ENCODE measurements at places on chromosomes 3 and 15. TPM values are rescaled to one million over a fixed set of nuclear protein-coding genes. Genes with fewer than 3 reads are reported as not detected.

The ROBO2 gene
- total RNA-seq: 7.2 TPM

The KLHL6 gene
- total RNA-seq: 1.5 TPM

The SI gene
- not detected for total RNA-seq

The PRR20G gene
- not detected for total RNA-seq

The TMCO5A gene
- total RNA-seq: not detected

The THAP10 gene
- total RNA-seq: 1.5 TPM

The TP53BP1 gene
- 48.8 TPM for total RNA-seq

The RARB gene
- total RNA-seq: 23.2 TPM

The ROBO1 gene
- 38.7 TPM for total RNA-seq

The PPM1L gene
- total RNA-seq: 11.5 TPM

The B3GALNT1 gene
- total RNA-seq: 20.4 TPM

The AGBL1 gene
- total RNA-seq: 18.1 TPM

The VILL gene
- total RNA-seq: 7.2 TPM

The SELENOK gene
- 35.1 TPM for total RNA-seq

The FBXW12 gene
- 0.09 TPM for total RNA-seq

The MAGEL2 gene
- 9.2 TPM for total RNA-seq

The ITPR1 gene
- total RNA-seq: 34.4 TPM

The PIERCE2 gene
- total RNA-seq: 1.4 TPM
